ENCODE measurements at places on chromosomes 2 and 18.
A peak's percentile ranks its signal among the peaks of the same experiment; 100 is the strongest.

GRCh38 chr2:3193443-3194330 lies 183.9 kb downstream of the EIPR1 start:
- no peak for DNase-seq

DNA sequence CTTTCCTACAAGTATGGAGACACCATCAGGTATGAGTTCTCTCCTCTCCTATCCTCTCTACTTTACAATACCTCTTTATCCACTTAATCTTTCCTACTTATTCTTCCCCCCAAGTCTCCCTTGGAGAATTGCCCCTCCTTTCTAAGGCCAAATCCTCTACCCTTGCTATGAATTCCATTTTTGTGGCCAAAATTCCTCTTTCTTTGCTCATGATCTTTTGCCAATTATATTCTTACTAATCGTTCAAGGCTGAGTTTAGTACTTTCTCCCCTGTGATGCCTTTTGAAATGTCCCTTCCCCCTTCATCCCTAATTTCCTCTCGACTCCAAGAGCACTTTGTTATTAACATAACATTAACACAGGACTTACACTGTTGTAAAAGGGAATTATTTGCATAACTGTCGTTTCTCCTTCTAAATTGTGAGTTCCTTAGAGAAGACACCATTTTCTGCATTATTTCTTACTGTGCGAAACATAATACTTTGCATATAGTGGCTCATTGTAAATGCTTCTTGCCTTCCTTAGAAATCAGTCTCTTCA lies 133.4 kb downstream of the KCTD1 start:
- DNase-seq: no peak

DNA sequence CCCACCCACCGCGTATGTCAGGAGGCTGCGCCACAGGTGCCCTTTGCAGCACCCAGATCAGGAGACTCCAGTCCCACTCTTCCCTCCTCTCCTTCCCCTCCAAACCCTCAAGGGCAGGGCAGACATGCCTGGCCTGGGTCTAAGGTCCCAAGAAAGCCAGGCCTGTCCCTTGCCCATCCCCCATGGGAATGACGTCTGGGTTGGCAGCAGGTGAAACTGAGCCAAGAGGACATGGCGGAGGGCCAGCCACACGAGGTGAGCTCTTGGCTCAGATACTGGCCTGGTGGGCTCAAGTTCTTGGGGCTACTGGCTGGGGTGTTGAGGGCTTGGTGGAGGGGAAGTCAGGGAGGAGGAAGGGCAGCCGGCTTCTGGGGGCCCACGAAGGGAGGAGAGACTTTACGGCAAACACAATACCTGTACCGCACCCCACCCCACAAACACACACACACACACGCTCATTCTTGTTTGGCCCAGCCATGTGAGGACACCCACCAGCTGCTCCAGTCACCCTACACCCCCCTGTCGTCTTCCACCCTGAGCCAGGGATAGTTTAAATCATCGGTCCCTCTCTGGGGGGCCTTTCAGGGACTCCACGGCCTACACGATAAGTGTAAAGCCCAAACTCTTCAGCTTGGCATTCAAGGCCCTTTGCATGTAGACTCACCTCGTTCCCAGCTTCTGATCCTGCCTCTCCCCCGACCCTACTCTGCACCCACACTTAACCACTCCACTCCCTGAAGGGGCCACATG lies 24.1 kb upstream of the TNS1 start:
- no peak for DNase-seq

DNA sequence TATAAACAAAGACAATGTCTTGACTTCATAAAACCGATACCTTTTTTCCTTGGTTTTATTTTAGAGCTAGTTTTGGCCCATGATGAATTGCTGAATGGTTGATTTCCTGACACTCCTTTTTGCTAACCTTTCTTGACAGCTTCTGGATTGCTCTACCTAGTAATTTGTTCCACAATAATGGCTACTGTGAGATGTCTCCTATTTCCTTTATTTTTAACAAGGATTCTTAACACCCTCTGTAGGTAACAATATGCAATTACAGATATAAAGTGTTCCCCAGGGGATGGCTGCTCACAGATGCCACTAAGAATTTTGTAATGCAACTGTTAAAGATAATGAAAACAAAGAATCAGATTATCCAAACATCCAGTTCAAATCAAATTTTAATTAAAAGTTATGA lies 100.8 kb upstream of the ATP5MC3 start:
- no peak for DNase-seq

GRCh38 chr18:3453540-3454364 lies 3.8 kb downstream of the TGIF1 start:
- peak; percentile 66 for DNase-seq

- no peak for DNase-seq
These were observed 12.1 kb downstream of the AMER3 start for GRCh38 chr2:130767408-130767775.
